ENCODE measurements at places on chromosomes 12 and 14. TPM values are rescaled to one million over a fixed set of nuclear protein-coding genes. Genes with fewer than 3 reads are reported as not detected.

- no peak for DNase-seq
These were observed 14.9 kb downstream of the RNF212B start for GRCh38 chr14:23252420-23253333.

DNA sequence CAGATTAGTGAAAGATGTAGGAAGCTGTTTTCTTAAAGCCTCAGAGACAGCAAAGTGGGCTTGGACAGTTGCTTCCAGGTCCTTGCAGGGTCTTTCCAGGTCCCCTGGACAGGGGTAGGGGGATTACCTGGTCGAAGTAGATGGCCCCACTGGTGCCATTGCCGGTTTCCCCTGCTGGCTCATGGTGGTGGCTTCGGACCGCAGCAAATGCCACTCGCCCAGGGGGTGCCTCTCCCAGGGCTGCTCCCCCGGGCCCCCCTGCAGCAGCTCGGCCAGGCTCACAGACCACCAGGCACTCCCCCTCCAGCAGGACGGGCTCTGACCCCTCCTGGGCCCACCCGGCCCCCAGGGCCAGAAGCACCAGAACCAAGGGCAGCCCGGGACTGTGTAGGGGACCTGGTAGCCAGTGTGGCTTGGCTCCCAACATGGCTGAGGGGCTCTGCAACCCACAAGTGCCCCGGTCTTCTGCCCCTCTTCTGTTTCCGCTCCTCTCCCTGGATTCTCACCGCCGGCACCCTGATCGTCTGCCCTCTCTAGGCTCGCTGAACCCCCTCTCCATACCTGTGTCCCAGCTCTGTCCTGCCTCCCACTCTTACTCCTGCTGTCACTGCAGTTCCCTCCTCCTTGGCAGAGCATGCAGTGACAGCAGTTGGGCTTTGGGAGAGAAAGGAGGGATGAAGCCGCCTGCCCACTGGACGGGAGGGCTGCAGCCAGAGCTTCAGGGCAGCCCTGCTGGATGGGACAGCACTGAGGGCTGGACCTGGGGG lies 657 bp downstream of the CBLN3 start:
- no peak for DNase-seq

DNA sequence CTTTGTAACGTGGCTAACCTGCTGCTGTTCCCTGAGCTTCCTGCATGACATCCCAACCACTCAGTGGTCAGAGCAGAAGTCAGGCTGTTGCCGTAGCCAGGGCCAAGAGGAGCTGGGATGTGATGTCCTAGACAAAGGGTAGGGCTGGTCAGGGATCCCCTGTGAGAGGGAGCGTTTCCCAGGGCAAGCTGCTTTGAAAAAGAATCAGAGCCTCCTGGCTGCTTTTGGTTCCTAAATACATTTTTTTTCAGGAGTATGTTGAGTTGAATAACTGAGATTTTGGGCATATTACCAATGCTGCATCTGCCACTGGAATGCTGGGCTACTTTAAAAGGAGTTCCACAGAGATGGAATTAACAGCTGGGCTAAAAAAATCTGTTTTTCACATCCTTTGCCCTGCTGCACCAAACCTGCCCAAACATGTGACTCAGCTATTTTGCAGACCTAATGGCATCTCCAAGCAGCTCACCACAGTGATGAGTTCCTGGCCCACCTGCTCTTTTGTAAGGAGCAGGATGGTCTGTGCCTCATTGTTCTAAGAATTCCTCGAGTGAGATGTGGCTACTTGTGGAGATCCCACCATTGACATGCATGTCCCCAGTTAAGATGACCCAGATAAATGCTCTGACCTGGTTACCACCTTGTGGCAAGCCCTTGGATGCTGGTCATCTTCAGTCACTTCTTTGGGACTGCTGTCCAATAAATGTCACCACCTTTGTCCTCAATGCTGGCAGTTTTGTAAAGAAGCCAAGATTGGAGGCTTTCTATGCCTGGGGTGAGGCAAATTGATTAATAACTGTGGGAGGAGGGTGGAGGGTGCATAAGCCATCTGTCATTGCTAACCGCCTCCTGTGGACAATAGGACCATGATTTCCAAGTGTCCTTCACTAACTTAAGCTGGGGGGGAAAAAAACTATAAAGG lies 24.1 kb downstream of the ANKRD13A start:
- no peak for DNase-seq

Gene KRT85
- total RNA-seq: not detected

DNA sequence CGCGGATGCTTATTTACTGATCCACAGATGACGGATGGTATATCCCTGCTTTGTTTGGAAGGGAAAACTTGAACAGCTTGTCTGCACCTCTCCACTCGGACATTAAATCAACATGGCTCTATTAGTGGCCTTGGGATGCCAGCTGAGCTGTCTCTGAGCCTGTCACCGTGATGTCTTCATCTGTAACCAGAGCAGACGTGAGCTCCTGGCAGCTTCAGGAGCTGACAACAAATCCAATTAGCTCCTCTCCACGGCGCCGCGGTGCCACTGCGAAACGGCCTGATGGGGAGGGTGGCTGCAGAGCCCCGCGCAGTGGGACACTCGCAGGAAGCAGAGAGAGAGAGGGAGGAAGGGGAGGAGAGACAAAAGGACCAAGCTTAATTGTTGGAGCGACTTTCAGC lies 112.3 kb downstream of the PAPOLA start:
- DNase-seq: no peak

Gene AQP6
- total RNA-seq: not detected

- DNase-seq: no peak
These were observed 272 bp downstream of the HECTD1 start for GRCh38 chr14:31207287-31207754.

DNA sequence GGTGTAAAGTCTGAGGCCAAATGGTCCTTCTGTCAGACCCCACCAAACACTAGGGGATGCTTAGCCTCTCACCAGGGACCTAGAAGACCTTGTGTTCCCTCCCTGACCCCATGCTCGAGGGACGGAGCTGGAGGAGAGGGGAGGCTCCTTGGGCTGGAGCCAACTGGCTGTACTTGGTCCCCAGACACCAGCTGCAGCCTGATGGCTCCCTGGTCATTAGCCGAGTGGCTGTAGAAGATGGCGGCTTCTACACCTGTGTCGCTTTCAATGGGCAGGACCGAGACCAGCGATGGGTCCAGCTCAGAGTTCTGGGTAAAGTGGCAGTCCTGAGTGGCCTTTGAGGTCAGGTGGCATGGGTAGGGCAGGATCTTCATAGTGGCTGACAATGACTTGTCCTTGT lies 29.0 kb downstream of the PAPLN start:
- DNase-seq: no peak
